Motor neuron (in vitro differentiated cells): ENCODE measurements at places on chromosomes 7 and 10. TPM values are rescaled to one million over a fixed set of nuclear protein-coding genes. Genes with fewer than 3 reads are reported as not detected.

The CISD1 gene
- total RNA-seq, result 27.9 and 33.7 TPM in 2 replicates

The H2BK1 gene
- total RNA-seq, result not detected in 2 replicates

The NEUROG3 gene
- total RNA-seq, result 0.38 and 0.73 TPM in 2 replicates

The AUTS2 gene
- total RNA-seq, result 44.7 and 46.5 TPM in 2 replicates

The KLF14 gene
- 0.93 TPM in 1 of 2 replicates, not detected in the other for total RNA-seq

The GAD2 gene
- total RNA-seq, result 2.6 and 2.7 TPM in 2 replicates

The PNLIPRP3 gene
- not detected in 2 replicates for total RNA-seq

The PPP1R17 gene
- total RNA-seq, result 8.5 and 9.7 TPM in 2 replicates

The TMEM270 gene
- total RNA-seq, result not detected in 2 replicates

The LBX1 gene
- 16.2 and 16.7 TPM in 2 replicates for total RNA-seq

The VPS37D gene
- 14.4 and 17.3 TPM in 2 replicates for total RNA-seq
